Omental fat pad (tissue), 4 donors: ENCODE measurements at places on chromosomes 6 and 20.

GRCh38 chr20:46324379-46324778, 16.1 kb upstream of the CDH22 start:
- DNase-seq: no peak

DNA sequence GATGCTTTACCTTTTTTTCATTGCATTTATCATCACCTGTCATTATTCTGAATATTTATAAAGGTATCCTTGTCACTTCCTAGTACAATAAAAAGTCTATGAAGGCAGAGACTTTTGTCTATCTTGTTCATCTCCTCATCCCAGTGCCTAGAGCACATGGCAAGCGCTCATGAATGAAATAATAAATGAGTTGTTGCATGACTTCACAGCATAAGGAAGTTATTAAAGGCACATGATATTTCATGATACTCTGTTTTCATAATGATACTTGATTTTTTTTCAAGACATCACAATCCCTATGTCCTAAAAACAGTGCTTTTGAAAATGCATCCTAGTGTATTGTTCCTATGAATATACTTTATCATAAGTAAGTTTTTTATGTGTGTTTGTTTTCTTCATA, 310.6 kb upstream of the RSPO3 start:
- no peak for DNase-seq

DNA sequence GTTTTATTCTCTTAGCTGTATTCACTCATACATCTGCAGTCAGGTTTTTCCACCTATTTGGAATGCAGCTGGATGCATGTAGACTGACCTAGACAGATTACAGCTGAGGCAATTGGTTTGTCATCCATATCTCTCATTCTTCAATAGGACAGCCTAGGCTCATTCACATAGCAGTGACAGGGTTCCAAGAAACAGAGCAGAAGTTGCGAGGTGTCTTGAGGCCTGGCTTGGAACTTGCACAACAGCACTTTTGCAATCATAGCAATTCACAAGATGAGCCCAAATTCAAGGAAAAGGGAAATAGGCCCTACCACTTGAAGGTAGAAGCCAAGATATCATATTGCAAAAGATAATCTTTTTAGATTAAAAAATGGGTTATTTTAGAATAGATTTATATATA, 508.9 kb upstream of the JAG1 start:
- no peak for DNase-seq

DNA sequence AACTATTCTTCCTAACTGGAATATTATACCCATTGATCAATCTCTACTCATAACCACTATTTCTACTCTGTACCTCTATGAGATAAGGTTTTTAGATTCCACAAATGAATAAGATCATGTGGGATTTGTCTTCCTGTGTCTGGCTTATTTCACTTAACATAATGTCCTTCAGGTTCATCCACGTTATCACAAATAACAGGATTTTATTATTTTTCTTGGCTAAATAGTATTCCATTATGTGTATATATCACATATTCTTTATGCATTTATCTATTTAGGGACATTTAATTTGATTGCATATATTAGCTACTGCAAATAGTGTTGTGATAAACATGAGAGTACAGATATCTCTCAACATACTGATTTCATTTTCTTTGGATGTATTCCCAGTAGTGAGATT, 823.0 kb upstream of the ADGRB3 start:
- no peak for DNase-seq

DNA sequence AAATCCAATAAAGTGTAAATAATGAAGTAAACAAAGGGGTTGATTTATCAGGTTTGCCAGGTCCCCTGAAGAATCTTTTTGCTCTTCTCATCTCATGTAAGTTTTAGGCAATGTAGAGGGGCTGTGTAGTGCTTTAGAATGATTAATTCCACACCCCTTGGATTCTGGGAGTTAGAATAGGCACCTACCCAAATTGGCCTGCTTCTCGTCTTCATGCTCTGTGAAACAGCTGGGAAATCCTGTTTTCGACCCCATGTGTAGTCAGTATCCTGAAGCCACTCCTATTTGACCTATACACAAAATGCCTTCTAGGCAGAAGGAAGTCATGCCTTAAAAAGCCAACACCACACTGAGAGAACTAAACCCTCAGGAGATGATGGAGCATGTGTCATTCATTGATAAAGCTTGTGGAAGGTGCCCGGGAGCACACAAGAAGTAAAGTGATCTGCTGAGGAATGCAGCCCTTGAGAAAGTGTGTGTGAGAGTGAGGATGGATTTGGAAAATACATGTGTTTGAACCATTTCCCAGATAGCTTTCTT, 170.9 kb downstream of the KLHL32 start:
- no peak for DNase-seq

DNA sequence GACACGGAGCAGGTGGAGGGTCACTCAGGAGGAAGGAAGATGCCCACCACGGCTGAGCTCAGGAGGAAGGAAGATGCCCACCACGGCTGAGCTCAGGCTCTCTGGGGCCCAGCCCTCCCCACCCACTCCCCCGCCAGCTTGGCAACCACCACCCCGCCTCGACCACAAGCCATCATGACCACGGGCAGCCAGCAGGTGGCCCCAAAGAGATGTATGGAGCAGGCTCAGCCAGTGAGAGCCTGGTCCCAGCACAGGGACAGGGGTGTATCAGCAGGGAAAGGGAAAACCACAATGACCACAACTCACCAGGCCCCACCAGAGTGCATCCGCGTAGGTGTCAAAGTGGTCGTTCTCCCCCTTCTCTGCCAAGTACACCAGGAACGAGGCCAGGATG, 30.4 kb downstream of the KCNQ2 start:
- no peak for DNase-seq

DNA sequence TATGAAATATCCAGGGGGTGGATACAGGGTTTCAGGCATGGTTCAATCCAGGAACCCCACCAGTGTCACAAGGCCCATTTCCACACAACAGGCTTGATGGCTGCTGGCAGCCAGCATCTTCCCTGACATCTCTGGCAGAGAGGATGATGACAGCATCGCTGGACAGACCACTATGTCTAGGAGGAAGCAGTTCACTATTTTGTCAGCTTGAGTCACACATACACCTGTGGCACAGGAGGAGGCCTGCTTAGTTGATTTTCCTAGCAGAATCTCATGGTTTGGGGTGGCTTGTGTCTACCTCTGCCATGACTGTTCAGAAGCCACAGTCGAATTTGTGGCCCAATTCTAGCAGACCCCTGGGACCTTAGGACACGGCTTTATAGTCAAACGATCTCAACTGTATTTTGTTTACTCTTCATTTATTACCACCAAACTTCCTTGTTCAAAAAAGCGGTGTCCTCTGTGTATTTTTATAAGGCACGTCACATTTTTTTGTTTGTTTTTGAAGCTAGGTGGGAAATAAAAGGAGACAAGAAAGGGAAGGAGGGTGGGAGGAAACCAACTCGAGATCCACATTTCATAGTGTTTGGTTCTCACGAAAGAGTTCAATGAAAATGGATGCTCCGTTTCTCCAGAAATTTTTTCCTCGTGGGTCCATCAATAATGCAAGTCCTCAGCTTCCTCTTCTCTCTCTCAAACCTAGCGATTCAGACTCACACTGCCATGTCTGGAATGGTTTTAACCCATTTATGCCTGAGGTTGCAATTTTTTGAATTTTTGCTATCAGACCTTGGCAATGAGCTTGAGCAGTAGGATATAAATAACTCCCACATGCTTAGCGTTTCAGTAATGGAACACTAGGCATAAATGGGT, 94.4 kb downstream of the TOX2 start:
- DNase-seq: no peak

GRCh38 chr6:161536224-161536630, 262.4 kb upstream of the AGPAT4 start:
- no peak for DNase-seq
